ENCODE measurements at places on chromosomes 7 and 10.

DNA sequence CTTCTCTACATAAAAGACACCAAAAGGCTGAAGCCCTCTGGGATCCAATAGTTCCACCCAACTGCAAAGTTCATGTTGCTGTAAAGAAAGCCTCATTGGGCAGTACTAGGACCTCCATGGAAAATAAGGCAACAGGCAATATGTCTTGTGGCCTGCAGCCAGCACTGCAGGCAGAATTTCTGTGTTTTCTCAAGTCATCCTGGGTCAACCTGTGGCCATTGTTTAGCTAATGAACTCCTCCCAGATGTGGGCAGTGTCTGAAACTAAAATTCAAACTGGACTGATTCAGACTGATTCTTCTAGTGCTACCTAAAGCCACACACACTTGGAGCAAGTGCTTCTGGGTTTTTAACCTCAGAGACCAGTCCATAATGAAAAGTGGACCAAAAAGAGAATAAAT is 141.5 kb downstream of the PPP1R17 start:
- DNase-seq: no peak

GRCh38 chr7:29345590-29345989 is 151.0 kb downstream of the CHN2 start:
- DNase-seq: peak; percentile 39

DNA sequence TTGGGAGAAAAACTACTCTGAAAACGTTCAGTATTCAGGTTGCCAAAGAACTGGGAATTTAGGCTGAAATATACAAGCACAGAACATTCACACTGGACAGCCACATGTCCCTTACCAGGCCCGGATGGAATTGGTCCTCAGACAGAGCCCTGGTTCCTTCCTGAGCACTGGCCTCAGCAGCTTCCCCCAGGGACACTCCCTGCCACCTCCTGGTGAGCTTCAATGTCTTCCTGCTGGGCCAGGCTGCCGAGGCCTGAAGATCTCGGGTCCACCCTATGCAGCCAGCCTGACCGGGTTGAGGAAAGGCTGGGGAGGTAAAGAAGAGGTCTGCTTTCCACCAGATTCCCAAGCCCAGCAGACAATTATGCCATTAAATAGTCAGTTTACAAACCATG is 24.8 kb downstream of the LEP start:
- DNase-seq: no peak

DNA sequence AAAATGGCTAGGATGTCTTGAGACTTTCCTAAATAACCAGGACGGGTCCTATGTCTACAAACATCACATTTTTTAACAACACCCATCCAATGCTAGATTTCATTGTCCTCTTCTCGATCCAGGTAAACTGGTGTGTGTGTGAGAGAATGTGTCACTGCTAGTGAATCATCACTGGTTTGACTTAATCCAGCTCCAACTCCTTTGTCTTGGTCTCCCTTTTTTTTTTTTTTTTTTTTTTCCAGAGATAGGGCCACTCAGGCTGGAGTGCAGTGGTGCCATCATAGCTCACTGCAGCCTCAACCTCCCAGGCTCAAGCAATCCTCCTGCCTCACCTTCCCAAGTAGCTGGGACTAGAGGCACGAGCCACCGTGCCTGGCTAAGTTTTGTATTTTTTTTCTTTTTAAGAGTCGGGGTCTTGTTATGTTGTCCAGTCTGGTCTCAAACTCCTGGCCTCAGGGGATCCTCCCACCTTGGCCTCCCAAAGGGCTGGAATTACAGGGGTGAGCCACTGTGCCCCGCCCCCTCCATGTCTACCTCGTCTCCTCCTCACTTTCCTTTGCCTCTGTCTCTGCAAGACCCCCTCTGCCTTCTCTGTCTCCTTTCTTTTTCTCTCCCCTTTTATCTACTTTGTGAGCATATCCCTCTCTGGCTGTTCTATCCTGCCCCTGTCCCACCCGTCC is 2.2 kb upstream of the UFSP1 start:
- DNase-seq: peak; percentile 53

DNA sequence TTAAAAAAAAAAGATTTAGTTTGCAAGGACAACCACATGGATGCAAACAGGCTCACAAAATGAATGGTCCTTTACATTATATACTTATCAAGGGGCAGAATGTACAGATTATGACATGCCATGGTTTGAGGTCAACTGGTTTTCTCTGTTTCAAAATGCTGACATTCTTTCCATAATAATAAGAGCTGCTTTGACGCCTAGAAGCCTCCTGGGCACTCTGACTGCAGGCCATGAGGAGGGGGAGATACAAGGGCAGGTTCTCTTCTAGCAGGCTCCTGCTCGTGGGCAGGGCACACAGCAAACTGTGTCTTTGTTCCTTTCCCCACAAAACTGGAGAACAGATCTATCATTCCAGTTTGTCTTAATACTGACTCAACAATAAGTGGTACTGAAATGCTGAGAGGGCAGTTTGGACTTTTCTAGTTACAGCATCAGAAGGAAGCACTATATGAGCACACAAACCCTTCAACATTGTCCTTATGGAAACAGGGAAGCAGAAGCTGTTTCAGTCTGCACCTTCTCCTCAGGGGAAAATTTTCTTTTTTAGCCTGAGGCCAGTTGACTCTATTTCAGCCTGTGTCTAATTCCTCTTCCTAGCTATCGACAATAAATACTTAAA is 314.9 kb upstream of the AOAH start:
- no peak for DNase-seq

DNA sequence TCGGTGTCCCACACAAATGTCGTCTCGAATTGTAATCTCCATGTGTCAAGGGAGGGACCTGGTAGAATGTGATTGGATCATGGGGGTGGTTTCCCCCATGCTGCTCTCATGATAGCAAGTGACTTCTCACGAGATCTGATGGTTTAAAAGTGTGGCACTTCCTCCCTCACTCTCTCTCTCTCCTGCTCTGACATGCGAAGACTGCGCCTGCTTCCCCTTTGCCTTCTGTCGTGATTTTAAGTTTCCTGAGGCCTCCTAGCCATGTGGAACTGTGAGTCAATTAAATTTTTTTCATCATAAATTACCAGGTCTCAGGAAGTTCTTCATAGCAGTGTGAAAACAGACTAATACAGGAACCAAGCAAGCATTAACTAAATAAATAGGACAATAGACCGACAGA is 229.1 kb downstream of the GFRA1 start:
- DNase-seq: no peak

DNA sequence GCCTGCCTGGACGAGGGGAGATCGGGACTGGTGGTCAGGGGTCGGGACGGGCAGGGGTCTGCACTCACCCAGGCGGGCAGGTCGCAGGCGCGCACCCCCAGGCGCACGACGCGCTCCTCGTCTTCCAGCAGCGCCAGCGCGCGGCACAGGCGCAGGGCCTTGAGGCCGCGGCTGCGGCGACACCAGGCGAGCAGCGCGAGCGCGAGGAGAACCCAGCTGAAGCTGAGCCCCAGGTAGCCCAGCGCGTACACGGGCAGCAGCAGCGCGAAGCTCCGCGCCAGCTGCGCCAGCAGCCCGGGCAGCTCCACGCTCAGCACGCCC is 328 bp downstream of the ESYT2 start:
- DNase-seq: peak; percentile 93

GRCh38 chr7:81036057-81036456 is 117.2 kb upstream of the SEMA3C start:
- peak; percentile 21 for DNase-seq

DNA sequence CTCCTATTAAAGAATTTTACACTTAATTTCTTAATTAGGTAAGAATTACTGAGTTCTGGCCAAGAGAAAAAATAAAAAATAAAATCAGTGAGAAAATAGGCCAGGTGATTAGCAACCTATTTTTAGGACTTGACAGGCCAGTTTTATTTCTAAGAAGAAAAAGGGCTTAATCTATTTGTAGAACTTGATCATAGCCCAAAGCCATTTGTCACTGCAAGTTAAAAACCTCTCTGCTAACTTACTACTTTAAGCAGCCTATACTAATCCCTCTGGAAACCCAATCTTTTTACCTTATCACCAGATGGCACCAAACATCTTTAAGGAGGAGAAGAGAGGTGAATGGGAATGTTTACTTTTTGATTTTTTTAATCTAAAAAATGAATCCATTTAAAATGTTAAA is 222.1 kb upstream of the RHOBTB1 start:
- no peak for DNase-seq

GRCh38 chr10:14665865-14666857 is 108.5 kb downstream of the FAM107B start:
- peak; percentile 34 for DNase-seq

GRCh38 chr10:24449321-24449740 is 240.4 kb downstream of the KIAA1217 start:
- DNase-seq: peak; percentile 58

- DNase-seq: peak; percentile 53
Measured at GRCh38 chr7:82235713-82236112, 207.9 kb downstream of the CACNA2D1 start.

- no peak for DNase-seq
Measured at GRCh38 chr10:83222300-83222699, 917.0 kb upstream of the GHITM start.

DNA sequence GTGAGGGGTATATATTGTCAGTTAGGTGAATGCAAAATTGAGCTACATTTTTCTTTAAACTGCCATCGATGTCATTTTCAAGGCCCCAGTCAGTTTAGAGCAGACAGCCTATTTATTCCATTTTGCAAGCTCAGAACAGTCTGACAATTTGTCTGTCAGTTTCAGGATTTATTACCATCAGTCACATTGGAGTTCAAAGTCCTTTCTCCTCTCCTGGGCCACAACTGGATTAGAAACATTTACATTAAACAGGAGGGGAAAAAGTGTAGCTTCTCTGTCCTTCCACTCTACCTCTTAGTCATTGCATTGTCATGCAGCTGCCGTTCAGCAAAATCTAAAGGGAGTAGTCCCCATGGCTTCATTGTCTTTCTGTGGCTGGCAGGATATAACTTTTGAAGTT is 3.5 kb upstream of the GHITM start:
- DNase-seq: no peak

DNA sequence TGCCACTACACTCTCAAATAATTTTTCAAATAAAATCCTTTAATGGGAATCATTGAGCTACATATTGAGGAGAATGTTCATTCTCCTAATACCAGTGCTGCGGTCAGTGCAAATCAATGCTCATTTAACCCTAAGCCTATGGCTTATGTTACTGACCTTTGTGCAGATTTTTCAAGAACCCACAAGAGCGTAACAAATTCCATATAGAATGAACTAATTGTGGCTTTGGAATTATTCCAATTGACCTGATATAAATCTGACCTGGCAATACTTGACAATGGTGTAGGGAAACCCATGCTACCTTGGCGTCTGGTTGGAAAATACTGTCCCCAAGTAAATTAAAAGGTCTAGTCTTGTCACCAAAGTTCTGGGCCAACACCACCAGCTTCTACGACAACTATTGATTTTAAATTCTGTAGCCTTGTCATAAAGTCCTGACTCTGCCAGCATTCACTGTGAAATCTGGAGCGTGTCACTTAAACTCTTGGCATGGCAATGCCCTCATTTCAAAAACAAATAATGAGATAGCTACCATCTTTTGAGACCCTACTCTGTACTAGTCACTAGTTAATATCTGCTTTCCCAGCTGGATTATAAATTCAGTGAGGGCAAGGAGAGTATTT is 320.9 kb downstream of the AHR start:
- no peak for DNase-seq

DNA sequence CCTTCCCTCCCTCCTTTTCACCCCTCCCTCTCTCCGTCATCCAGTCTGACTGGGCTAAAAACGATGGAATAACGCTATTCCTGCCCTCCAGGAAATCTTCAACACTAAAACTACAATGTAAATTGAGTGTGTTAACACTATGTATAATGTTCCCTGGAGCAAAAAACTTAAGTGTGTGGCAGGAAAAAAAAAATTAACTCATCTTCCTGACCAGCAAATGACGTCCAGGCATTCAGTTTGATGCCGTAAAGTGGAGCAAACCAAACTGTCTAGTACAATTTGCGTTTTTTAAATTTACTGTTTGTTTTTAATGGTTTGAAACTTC is 545 bp upstream of the MTPN start:
- DNase-seq: no peak

DNA sequence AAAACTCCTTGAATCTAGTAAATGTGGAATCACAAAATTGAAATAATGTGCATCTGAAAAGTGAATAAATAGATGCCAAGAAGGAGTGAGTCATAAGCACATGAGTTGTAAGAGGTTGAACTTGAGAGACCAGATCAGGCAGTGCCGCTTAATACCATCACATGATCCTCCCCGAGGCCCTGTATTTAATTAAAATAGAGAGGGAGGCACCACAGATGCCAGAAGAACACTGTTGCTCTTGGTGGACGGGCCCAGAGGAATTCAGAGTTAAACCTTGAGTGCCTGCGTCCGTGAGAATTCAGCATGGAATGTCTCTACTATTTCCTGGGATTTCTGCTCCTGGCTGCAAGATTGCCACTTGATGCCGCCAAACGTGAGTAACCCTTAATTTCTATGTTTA is at the start of gene GPNMB:
GPNMB (plus strand) TSS at position 221 of the 400 bp plus-strand sequence; CDS start at position 304, 83 bp downstream.
- peak; percentile 95 for DNase-seq

DNA sequence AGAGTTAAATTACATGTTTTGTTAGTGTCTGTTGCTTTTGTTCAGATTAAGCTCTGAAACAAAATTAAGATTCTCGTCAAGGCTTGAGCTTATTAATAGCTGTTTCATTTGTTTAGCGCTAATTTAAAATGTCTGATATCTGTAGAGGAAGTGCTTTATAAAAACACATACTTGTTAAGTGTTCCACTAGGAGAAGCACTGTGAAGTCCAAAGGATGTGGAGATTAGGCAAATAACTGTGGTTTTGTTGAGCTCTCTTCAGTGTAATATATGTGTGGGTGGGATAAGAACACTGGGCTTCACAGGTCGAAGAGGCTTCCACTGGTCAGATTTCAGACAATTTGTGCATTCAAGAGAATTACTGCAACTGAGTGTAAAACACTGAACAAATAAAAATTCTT is 242.0 kb downstream of the AUTS2 start:
- DNase-seq: no peak

DNA sequence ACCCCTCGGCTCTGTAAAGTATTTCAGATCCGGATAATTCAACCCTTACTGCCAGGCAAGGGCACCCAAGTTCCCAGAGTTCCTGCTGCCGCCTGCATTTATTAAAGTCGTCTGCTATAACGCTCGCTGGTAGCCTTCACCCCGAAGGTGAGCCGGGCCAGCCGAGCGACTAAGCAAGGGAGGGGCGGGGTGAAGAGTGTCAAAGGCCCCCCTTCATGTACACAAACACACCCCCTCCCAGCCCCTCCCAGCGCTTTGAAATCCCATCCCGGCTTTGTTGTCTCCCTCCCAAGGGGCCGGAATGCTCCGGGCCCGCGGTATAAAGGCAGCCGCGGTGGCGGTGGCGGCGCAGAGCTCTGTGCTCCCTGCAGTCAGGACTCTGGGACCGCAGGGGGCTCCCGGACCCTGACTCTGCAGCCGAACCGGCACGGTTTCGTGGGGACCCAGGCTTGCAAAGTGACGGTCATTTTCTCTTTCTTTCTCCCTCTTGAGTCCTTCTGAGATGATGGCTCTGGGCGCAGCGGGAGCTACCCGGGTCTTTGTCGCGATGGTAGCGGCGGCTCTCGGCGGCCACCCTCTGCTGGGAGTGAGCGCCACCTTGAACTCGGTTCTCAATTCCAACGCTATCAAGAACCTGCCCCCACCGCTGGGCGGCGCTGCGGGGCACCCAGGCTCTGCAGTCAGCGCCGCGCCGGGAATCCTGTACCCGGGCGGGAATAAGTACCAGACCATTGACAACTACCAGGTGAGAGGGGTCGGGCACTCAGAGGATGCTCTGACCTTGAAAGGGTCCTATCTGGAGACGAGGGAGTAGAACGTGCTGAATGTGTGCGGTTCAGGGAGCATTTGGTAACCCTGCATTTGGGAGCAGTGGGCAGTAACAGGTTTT is at the start of gene DKK1:
DKK1 (plus strand) TSS at position 349 of the 889 bp plus-strand sequence; CDS start at position 503, 154 bp downstream.
- DNase-seq: peak; percentile 92

- DNase-seq: no peak
Measured at GRCh38 chr7:37598824-37599223, 84.7 kb upstream of the GPR141 start.

All from GM23248 (cell line).